ENCODE measurements at places on chromosomes 7 and 10. TPM values are rescaled to one million over a fixed set of nuclear protein-coding genes. Genes with fewer than 3 reads are reported as not detected.

CLCN1 gene
- total RNA-seq, result not detected

CRTAC1 gene
- total RNA-seq, result 5.4 TPM

TMEM270 gene
- not detected for total RNA-seq

RPEL1 gene
- total RNA-seq, result 0.09 TPM

NRG3 gene
- 10.6 TPM for total RNA-seq

CHN2 gene
- total RNA-seq, result 0.65 TPM

KIAA1549 gene
- 1.7 TPM for total RNA-seq

WDR86 gene
- 0.11 TPM for total RNA-seq

EEPD1 gene
- 1.3 TPM for total RNA-seq

TFPI2 gene
- total RNA-seq, result 202 TPM

CPA2 gene
- total RNA-seq, result not detected

GLI3 gene
- under 0.01 TPM for total RNA-seq

SYT15 gene
- 2.2 TPM for total RNA-seq

MOGAT3 gene
- total RNA-seq, result not detected

ARMC3 gene
- total RNA-seq, result not detected
